Stimulated activated CD8-positive, alpha-beta memory T cell treated with anti-CD3 and anti-CD28 coated beads, Interleukin-15, amount 100 ng/mL, for 4 hours (primary cell): ENCODE measurements at places on chromosomes 13 and 19.

DNA sequence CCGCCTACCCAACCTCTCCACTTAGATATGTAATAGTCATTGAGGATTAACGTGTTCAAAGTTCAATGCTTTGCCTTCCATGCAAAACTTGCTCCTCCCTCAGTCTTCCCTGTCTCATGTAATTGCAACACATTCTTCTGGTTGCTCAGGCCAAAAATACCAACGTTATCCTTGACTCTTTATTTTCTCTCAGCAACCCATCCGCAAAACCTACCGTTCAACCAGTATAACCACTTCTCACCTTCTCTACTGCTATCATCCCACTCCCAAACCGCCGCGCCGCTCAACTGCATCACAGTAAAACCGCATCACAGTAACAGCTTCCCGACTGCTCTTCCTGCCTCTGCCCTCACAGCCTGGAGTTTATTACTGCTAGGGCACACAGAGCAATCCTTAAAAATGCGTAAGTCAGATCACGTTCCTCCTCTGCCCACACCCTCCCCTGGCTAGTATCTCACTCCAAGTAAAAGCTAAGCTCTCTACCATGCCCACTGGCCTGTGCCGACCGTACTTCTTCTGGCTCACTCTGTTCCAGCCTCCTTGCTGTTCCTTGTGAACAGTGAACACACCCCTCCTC lies 8.2 kb downstream of the MTIF3 start:
- no peak for DNase-seq

GRCh38 chr19:3544742-3545668 lies 6.0 kb downstream of the TEKTIP1 start:
- DNase-seq = peak; percentile 32

DNA sequence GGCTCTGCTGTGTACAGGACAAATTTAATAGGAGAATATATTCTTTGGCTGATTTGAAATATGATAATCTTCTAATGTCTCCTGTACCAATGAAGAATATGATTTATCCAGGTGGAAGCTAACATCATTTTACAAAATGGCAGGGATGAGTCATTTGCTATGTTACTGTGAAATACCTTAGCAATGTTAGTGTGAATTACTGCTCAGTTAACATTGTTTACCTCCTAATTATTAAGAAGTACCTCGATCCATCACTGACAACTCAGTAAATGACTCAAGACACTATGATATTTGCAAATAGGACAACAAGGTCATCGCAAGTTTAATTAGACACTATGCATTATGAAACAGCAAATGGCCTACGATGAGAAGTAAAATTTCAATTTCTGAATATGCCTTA lies 309.1 kb upstream of the EDNRB start:
- DNase-seq = no peak

GRCh38 chr13:77177646-77178045 lies 149.2 kb downstream of the MYCBP2 start:
- no peak for DNase-seq

DNA sequence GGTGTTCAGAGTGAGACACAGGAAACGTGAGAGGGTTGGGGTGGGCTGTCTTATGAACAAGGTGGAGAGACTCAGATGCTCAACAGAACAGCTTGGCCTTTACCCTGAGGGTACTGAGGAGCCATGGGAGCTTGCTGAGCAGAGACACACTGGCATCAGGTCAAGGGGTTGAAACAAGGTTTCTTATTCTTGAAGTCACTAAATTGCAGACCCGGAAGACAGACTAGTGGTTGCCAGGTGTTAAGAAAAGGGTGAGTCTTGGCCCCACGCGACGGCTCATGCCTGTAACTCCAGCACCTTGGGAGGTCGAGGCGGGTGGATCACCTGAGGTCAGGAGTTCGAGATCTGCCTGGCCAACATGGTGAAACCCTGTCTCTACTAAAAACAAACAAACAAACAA lies 22.4 kb downstream of the CACNG6 start:
- no peak for DNase-seq

DNA sequence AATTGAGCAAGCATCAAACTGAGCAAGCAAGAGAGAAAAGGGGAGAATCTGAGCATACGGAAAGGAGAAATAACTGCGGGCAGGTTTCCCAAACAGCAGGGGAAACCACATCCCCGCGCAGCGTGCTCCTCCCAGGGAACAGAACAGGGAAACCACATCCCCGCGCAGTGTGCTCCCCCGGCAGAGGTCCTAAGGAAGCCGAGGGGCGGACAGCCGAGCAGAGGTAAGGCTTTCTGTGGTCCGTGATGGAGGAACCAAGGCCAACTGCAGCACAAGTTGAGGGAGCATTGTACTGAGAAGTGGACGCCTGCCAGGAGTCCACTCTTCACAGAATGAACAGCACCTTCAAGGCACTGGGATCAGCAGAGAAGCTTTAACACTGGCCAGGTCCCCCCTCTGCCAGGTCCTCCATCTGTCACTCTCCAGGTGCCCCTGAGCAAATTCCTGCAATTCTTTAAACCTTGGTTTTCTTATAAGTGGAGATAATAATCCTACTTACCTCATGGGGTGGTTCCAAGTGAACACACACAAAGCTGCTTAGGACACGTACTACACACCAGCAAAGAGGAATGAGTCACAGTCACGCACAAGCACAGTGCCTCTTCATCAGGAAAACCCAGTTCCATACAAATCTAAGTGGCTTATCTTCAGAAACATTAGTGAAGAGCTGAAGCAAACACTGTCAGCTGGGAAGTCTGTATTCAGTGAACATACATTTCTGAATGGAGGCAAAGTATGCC lies 23.0 kb upstream of the LAMP1 start:
- DNase-seq = no peak

DNA sequence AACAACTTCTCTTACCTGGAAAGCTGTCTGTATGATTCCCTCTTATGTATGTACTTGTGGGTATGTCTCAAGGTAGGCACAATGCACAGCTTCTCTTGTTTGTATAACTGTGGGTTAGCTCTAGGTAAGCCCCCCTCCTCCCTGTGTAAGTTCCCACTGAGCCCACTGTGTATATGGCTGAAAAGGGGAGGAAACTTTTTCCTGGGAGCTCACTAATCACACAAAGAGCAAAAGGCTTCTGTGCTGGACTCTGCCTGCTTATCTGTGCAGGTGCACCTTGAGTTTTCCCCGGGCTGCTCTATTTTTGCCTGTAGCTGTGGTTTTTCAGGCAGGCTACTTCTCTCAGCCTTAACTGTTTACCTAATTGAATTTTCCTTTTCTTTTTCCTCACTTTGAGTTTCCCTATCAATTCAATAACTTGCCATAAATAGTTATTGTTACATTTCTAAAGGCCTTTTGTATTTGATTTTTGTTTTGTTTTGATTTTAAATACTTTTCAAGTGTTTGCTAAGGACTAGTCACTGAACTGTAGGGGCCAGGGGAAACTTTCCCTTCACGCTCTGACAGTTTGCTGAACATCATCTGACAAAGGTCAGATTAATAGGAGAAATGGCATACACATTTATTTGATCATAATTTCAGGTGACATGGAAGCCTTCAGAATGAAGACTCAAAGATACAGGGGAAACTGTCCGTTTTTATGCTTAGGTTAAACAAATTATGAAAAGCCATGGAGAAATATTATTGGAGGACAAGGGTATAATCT lies 423.5 kb upstream of the ATXN8OS start:
- DNase-seq = no peak

DNA sequence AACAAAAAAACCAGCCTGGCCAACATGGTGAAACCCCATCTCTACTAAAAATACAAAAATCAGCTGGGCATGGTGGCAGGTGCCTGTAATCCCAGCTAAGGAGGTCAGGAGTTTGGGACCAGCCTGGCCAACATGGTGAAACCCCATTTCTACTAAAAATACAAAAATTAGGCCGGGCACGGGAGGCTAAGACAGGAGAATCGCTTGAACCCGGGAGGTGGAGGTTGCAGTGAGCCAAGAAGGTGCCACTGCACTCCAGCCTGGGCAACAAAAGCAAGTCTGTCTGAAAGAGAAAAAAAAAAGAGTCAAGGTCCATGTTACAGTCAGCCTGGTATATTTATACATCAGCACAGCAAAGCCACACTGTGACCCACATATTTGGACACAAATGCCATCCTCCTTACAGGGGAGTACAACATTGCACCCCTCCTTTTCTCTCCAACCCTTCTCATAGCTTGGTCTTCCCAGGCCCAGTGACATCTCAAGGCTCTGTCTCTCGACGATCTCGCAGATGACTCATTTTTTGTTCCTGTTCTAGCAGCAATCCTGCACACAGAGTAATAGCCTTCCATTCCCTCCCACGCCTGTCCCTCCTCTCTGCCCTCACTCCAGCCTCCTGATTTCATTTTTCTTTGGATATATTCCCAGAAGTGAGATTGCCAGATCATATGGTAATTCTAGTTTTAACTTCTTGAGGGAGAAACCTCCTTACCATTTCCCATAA lies 21.0 kb upstream of the DPP9 start:
- DNase-seq = no peak

DNA sequence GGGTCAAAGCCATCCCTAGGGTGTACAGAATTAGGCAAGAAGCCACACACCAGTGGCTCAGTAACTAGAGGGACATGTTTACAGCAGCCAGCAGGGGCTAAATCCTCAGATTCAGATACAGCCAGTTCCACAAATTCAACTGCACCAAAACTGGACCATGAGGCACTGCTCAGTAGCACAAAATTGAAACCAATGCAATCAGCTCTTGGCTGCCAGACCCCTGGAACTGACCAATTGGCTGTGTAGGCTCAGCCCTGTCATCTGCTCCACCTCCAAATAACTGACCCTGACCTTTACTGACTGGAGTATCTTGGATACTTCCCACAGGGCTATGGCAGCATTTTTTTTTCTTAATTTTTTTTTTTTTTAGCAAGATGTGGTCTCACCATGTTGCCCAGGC lies 226.5 kb downstream of the FOXO1 start:
- DNase-seq = no peak

DNA sequence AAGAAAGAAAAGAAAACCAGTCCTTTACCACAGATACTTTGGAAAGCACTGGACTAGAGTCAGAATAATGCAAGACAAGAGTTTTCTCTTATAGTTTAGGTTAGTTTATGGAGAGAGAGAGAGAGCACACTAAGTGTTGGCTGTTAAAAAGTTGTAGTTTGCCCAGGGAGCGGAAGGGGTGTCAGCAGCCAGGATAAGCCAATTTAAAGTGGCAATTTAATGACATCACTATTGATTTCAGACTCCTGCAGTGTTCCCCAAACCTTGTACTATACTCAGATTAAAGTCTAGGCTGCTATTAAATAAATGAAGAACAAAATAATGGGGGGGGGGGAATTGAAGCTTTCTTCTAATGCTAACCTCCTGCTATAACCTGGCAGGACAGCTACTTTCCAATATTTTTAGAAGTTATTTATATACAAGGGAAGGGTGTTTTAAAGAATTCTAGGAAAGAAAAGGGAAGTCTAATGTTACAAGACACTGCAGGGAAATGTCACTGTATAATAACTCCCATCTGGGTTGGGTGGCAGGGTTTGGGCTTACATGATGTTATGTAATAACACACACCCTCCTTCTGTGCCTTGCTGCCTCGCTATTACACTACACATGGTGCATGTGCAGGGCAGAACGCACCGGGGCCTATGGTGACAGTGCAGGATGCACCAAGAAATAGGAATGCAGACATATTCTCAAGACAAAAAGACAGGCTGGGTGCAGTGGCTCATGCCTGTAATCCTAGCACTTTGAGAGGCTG lies 19.9 kb downstream of the TPT1 start:
- DNase-seq = no peak

DNA sequence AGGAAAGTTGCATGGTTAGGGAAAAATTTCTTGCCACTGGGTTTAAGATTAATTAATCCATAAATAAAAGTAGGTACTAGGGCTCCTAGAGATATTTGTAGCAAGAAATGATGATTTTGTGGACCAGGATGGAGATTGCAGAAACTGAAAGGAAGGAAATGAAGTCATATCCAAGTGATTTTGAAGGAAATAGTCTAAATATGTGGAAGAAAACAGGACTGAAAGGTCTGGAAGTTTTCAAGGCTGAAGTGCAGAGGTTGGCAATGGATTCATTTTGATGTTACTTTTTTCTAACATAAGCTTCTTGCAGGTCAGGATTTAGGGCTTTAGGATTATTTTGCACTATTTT lies 52.8 kb downstream of the SOX21 start:
- DNase-seq = no peak

DNA sequence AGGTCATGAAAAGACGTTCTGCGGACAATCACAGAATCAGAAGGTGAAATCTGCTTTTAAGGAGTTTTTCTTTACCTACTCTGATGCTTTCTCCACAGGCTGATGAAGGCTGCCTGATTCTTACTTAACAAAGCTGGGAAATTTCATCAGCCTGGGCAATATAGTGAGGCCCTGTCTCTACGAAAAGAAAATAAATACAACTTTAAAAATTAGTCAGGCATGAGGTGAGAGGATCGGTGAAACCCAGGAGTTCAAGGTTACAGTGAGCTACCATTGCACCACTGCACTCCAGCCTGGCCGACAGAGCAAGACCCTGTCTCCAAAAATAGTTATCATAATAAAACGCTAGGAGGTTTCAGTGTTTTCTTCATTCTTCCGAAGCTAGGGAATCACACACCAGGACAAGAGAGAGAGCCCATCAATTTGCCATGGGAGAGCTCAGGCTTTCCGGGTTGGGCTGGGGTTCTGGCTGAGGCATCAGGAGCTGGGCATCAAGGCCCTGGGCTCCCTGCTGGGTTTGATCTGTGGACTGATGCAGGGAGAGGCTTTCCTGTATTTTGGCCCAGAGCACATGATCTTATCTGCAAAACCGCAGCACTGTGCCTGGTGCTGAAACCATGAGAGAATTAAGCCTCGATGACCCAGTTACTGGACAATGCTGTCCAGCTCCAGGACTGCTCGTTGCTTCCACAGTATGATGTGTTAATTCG lies 25.1 kb upstream of the CEBPG start:
- DNase-seq = no peak

DNA sequence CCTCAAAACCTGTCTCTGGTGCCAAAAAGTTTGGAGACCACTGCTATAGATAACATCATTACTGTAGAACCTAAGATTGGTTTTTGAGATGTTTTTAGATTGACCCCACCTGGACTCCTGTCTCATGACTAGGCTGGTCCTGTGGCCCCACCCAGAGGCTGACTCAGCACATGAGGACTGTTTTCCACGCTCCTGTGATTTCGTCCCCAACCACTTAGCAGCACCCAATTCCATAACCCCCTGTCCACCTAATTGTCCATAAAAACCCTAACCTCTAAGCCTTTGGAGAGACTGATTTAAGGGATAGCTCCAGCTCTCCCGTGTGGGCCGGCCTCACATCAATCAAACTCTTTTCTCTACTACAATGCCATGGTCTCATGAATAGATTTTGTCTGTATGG lies 25.6 kb upstream of the GAS6 start:
- DNase-seq = no peak
